Thoracic aorta (tissue), 2 donors: ENCODE measurements at places on chromosomes 11 and 22. TPM values are rescaled to one million over a fixed set of nuclear protein-coding genes. Genes with fewer than 3 reads are reported as not detected.

DNA sequence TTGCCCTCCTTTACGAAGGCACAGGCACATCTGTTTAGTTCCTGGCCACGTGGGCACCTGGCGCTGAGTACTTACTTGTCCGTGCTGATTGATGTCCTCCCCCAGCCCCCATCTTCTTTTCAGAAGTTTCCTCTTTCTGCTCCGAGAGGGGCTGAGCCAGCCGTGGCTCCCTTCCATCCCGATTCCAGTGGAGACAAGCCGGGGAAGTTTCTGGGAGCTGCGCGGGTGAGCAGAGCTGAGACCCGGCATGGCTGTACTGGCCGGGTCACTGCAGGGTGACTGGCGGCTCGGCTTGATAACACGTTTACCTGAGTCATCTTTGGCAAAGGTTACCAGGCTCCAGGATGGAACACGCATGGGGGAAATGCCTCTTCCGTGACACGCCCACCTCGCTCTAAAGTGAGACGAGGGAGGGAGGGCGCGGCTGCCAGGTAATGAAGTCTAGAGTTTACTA is 45.4 kb upstream of the ATXN10 start:
- H3K27me3 ChIP-seq, result no peaks in the 10 kb centered on the region
- H3K4me1 ChIP-seq, result no peaks in the 10 kb centered on the region
- no peak overlapping the region for H3K4me3 ChIP-seq

DNA sequence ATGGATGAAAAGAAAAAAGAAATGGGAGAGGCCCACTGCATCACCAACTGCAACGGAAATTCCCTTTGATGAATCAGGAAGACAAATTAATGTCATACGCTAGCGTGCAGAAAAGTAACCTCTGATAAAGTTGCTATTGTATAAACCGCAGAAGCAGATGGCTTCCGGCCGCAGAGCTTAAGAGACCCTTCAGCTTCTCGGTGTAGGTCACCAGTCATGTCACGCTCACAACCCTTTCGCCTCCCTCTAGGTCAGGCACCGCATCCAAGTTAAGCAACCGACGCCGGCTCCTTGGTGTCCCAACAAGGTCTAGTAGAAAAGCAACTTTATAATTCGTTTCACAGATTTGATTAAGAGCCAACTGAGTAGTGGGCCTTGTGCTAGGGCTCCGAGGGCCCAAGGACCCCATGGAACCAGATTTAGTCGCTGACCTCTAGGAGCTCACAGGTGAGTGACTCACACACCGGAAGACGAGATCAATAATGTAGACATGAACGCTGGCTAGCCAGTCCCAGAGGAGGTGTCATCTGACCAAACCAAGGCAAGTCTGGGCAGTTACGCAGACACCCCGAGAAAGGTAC is 1.2 kb upstream of the ZFP91 start:
- no peaks in the 10 kb centered on the region for H3K36me3 ChIP-seq
- H3K27me3 ChIP-seq, result no peaks in the 10 kb centered on the region
- peaks cover 72% of the 10 kb centered on the region for H3K4me1 ChIP-seq

SYT9 gene
- total RNA-seq, result not detected

- no peaks in the 10 kb centered on the region for H3K27me3 ChIP-seq
- DNase-seq, result no peak
- peaks cover 6% of the 10 kb centered on the region for H3K4me1 ChIP-seq
- H3K4me3 ChIP-seq, result peak overlapping the region; percentile 70
- no peaks in the 10 kb centered on the region for H3K36me3 ChIP-seq
- H3K27ac ChIP-seq, result no peak overlapping the region
Measured at GRCh38 chr11:123653483-123653826, 969 bp downstream of the SCN3B start.

MMP1 gene
- total RNA-seq, result not detected

BTG4 gene
- total RNA-seq, result not detected

DNA sequence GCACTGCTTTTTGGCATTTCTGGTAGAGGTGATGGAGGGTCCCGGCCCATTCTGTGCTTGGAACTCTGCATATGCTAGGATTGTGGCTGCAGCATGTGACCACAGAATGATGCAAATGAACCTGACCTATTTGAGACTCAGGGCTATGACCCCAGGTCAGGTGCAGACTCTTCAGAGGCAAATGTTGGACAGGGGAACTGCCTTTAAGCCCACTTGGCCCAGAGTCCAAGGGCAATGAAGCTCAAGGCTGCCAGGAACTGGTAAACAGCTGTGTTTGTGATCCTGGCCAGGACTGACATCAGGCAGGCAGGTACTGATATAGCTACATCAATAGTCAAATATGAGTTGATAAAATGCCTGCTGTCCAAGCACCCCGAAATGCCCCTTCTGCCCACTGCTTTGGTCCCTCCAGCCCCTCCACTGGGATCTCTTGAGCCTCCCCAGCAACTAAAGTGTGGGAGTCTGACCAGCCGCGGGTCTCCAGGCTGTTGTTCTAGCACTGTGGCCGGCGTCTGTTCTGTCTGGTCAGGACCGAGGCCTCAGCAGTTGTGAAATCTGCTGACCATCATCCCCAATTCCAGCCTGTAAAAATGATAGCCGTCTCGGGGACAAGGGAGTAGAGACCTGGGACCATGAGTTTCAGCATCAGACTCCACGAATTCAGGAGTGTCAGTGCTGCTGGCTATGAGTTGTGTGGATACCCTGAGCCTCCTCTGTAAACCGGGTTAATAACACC is 82.4 kb upstream of the EIF3D start:
- no peak for DNase-seq
- no peak overlapping the region for H3K27ac ChIP-seq
- no peaks in the 10 kb centered on the region for H3K4me1 ChIP-seq
- no peaks in the 10 kb centered on the region for H3K27me3 ChIP-seq
